ENCODE measurements at places on chromosomes 2 and 18.

DNA sequence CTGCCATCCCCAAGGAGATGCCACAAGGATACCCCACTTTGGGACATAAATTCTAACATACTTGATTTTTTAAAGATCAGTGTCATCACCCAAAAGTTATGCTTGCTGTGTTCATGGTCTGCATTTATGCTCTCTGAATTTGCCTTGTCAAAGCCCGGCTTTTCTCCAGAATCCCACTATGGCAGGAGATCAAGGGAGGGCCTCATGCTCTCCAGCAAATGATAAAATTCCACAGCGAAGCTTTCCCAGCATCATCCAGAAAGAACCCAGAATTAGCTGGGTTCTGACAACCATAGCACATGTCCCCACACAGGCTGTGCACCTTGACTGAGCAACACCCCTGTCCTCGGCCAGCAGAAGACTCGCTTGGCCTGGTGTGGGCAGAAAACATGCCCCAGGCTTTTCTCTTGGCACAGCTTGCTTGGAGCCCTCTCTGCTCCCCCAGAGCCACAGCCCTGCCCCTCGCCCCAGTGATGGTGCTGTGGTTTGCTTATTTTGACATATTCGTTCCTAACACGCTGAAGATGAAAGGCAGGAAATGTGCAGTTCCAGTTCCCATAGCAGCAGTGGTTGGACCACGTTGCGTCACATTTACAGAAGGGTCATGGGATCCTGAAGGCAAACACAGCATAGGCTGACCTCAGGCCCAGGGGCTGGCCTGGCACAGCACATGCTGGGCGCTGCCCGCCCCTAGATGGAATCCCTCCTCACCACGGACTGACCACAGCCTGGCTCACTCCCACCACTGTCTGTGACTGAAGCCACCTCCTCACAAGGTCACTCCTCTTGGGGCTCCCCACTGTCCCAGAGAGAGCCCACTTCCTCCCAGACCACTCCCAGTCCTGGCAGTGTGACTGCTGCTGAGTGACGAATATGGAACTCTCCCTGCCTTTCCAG is 14.1 kb upstream of the CHRNA1 start:
- DNase-seq = peak; percentile 90

- no peak for DNase-seq
Measured at GRCh38 chr18:35489913-35490490, 7.8 kb downstream of the INO80C start.

GRCh38 chr2:241325257-241325656 is 9.5 kb downstream of the SEPTIN2 start:
- no peak for DNase-seq

DNA sequence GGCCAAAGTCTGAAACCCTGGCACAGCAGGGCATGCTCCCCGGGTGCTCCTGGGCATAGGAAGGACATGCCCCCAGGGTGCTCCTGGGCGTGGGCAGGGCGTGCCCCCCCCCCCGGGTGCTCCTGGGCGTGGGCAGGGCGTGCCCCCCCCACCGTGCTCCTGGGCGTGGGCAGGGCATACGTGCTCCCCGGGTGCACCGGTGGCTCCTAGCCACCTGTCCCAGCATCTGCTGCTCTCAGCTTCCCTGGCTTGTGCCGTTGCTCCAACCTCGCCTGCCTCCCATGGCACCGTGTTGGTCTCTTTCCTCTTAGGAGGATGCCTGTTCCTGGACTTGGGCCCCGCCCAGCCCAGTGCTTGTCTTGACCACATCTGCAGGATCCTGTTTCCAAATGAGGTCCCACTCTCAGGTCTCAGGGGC is 95.6 kb upstream of the CTDP1 start:
- DNase-seq = no peak

GRCh38 chr18:77905449-77906055 is 655.9 kb downstream of the GALR1 start:
- no peak for DNase-seq

GRCh38 chr2:207283356-207283755 is 117.6 kb upstream of the KLF7 start:
- peak; percentile 53 for DNase-seq

GRCh38 chr2:10497797-10498251 is 49.7 kb upstream of the ODC1 start:
- DNase-seq = peak; percentile 92

GRCh38 chr18:67081482-67082211 is 434.9 kb downstream of the DSEL start:
- DNase-seq = no peak

DNA sequence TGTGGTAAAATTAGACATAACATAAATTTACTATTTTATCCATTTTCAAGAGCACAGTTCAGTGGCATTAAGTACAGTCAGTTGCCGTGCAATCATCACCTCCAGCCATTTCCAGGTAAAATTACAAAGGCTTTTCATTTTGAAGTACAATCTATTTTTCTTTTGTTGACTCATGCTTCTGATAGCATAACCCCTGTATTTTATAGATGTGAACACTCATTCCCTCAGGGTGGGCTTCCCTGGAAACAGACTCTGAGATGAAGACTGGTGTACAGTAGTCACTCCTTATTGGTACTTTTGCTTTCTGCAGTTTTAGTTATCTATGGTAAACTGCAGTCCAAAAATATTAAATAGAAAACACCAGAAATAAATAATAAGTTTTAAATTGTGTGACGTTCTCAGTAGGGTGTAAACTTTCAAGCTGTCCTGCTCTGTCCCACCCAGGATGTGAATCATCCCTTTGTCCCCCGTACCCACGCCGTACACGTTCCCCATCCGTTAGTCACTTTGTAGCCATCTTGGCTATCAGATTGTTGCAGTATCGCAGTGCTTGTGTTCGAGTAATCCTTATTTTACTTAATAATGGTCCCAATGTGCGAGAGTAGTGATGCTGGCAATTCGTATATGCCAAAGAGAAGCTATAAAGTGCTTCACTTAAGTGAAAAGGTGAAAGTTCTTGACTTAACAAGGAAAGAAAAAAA is 41.1 kb upstream of the NAB1 start:
- DNase-seq = peak; percentile 97

Measured in ELR (cell line).